ENCODE measurements at places on chromosomes 6 and 20. TPM values are rescaled to one million over a fixed set of nuclear protein-coding genes. Genes with fewer than 3 reads are reported as not detected.

The TCF21 gene
- 2.3 TPM for total RNA-seq

The BIRC7 gene
- not detected for total RNA-seq

The LZTS3 gene
- 18.8 TPM for total RNA-seq

The ARMH2 gene
- total RNA-seq, result not detected

The MEP1A gene
- total RNA-seq, result 0.09 TPM

The TFAP2C gene
- total RNA-seq, result 0.42 TPM

The TREML1 gene
- total RNA-seq, result 0.28 TPM

The OOEP gene
- total RNA-seq, result not detected

The PRICKLE4 gene
- 1.4 TPM for total RNA-seq

The LTB gene
- total RNA-seq, result 0.71 TPM

The IER3 gene
- 50.5 TPM for total RNA-seq

The HSPA1L gene
- total RNA-seq, result 0.51 TPM

The NNAT gene
- not detected for total RNA-seq

The SLC17A2 gene
- total RNA-seq, result not detected

The L3MBTL3 gene
- 4.5 TPM for total RNA-seq

The SOX18 gene
- total RNA-seq, result 7.1 TPM

The CALHM4 gene
- total RNA-seq, result not detected

The TCF15 gene
- total RNA-seq, result 0.19 TPM

The DUSP15 gene
- total RNA-seq, result 0.35 TPM

The BCAS1 gene
- 0.85 TPM for total RNA-seq

The FNDC1 gene
- total RNA-seq, result 0.79 TPM

The MLIP gene
- 0.32 TPM for total RNA-seq

The CGA gene
- 0.16 TPM for total RNA-seq

The RSPO3 gene
- total RNA-seq, result 0.63 TPM

The SNPH gene
- total RNA-seq, result 1.2 TPM

The COL9A1 gene
- 1.1 TPM for total RNA-seq

The TBCC gene
- 6.9 TPM for total RNA-seq

The NKAIN2 gene
- not detected for total RNA-seq

The IL22RA2 gene
- not detected for total RNA-seq

The SLC22A16 gene
- not detected for total RNA-seq

The GJA1 gene
- 5.2 TPM for total RNA-seq

The POM121L2 gene
- total RNA-seq, result not detected

The NUP153 gene
- total RNA-seq, result 14.7 TPM

The SIRPB2 gene
- total RNA-seq, result 2.9 TPM

The ZNF133 gene
- 7.0 TPM for total RNA-seq

The NKAIN4 gene
- not detected for total RNA-seq

The PLEKHG1 gene
- total RNA-seq, result 2.2 TPM

The PBOV1 gene
- not detected for total RNA-seq

The SLC32A1 gene
- total RNA-seq, result not detected

The CTAGE9 gene
- total RNA-seq, result not detected

The RAET1G gene
- total RNA-seq, result not detected

The ECT2L gene
- total RNA-seq, result 0.03 TPM

The ARMC12 gene
- 0.60 TPM for total RNA-seq

The FAM217A gene
- total RNA-seq, result 0.69 TPM

The PDE10A gene
- total RNA-seq, result 2.8 TPM
